Type B pancreatic cell (in vitro differentiated cells): ENCODE measurements at places on chromosomes 4 and X.

GRCh38 chr4:93157986-93158385 lies 670.6 kb upstream of the ATOH1 start:
- H3K4me1 ChIP-seq: no peaks in the 10 kb centered on the region
- H3K4me3 ChIP-seq: no peak overlapping the region
- H3K27me3 ChIP-seq: no peaks in the 10 kb centered on the region
- DNase-seq: no peak
- H3K27ac ChIP-seq: no peak overlapping the region

DNA sequence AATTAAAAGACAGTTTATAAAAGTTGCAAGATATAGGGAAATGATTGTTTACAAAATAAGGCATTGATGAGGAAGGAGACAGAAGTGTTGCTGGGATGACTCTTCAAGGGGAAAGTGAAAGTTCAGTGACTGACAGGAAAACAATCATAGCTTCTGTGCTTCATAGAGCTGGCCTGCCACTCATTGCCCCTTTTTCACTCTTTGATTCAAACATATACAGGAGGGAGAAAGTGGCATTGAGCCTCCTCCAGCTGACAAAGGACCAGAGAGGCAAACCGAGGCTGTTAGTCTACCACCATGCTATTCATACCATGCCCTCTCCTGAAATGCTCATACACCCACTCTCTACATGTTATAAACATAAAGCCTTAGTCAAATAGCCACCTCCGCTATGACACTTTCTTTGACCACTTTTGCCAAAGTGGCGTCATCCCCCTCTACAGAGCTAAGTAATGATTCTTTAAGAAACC lies 79.2 kb upstream of the ATOH1 start:
- H3K4me1 ChIP-seq: peaks cover 30% of the 10 kb centered on the region
- no peaks in the 10 kb centered on the region for H3K36me3 ChIP-seq
- H3K27ac ChIP-seq: no peak overlapping the region
- no peaks in the 10 kb centered on the region for H3K27me3 ChIP-seq
- peak overlapping the region; percentile 3 for H3K4me3 ChIP-seq
- no peak for DNase-seq

- H3K36me3 ChIP-seq: peaks cover 22% of the 10 kb centered on the region
- H3K27ac ChIP-seq: peak overlapping the region; percentile 92
- H3K4me1 ChIP-seq: peaks cover 11% of the 10 kb centered on the region
- no peak for DNase-seq
- peak overlapping the region; percentile 94 for H3K4me3 ChIP-seq
Observed at GRCh38 chrX:70456256-70456655, 11.6 kb downstream of the DLG3 start.

GRCh38 chrX:125398959-125399440 lies 79.3 kb downstream of the TEX13C start:
- no peak for DNase-seq
- H3K36me3 ChIP-seq: no peaks in the 10 kb centered on the region
- no peak overlapping the region for H3K4me3 ChIP-seq

DNA sequence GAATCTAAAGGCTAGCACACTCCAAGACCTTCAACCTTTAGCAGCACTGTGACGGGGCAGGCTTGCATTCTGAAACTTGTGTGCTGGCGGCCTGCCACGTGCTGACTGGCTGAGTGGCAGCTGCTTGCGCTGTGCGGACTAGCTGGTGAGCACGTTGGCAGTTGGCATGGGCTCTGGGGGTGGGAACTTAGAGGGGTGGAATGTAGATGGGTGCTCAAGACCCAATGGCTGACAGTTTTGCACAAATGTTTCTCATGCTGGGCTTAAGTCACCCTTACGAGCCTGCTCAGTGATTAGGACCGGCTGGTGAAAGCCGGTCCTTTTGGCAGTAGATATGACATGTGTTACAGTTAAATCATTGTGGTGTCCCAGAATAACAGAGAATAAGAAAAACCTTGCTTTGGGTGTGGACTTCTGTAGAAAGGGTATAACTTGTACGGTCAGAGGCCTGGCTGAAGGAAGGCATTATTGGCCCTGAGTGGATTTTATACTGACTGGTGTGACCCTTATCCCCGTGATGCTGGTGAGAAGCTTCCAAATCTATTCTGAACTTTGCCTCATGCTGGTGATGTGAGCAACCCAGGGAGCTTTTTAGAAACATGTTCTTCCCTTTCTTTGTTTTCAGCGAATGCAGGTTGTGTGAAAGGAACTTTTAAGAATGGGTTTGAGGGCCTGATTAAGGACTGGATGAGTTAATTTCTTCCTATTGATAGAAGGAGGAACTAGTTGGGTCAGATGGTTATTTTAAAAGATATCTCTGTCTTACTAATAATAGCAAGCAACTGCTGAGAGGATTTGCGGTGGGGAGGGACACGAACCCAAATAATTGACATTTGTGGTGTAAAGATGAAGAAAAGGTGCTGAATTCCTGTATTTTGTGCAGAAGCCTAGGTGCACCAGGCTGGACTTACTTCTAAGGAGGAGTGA lies 107.4 kb upstream of the SLC4A4 start:
- no peaks in the 10 kb centered on the region for H3K27me3 ChIP-seq
- H3K36me3 ChIP-seq: no peaks in the 10 kb centered on the region
- DNase-seq: no peak
- H3K4me3 ChIP-seq: no peak overlapping the region
